Psoas muscle (tissue), 8 donors: ENCODE measurements at places on chromosomes 16 and 17. TPM values are rescaled to one million over a fixed set of nuclear protein-coding genes. Genes with fewer than 3 reads are reported as not detected.

- H3K4me1 ChIP-seq, result no peaks in the 10 kb centered on the region
- H3K27me3 ChIP-seq, result no peaks in the 10 kb centered on the region
- no peak overlapping the region for H3K4me3 ChIP-seq
- H3K36me3 ChIP-seq, result peaks cover 100% of the 10 kb centered on the region
- no peak for DNase-seq
- no peak overlapping the region for H3K27ac ChIP-seq
These were observed 55.0 kb upstream of the ATP2A3 start for GRCh38 chr17:4019275-4019674.

- H3K36me3 ChIP-seq, result no peaks in the 10 kb centered on the region
- no peaks in the 10 kb centered on the region for H3K27me3 ChIP-seq
- no peaks in the 10 kb centered on the region for H3K4me1 ChIP-seq
- DNase-seq, result no peak
These were observed 21.1 kb downstream of the RAB40B start for GRCh38 chr17:82677353-82677925.

The ZFHX3 gene
- total RNA-seq, result 36.9 TPM

- peak overlapping the region; percentile 49 for H3K27ac ChIP-seq
- H3K27me3 ChIP-seq, result no peaks in the 10 kb centered on the region
- no peak for DNase-seq
- peaks cover 31% of the 10 kb centered on the region for H3K36me3 ChIP-seq
- H3K4me1 ChIP-seq, result peaks cover 15% of the 10 kb centered on the region
These were observed 3.2 kb upstream of the PHLPP2 start for GRCh38 chr16:71727551-71728324.

The PRSS21 gene
- total RNA-seq, result not detected

- H3K4me1 ChIP-seq, result no peaks in the 10 kb centered on the region
- no peaks in the 10 kb centered on the region for H3K27me3 ChIP-seq
- H3K36me3 ChIP-seq, result no peaks in the 10 kb centered on the region
- no peak for DNase-seq
- no peak overlapping the region for H3K27ac ChIP-seq
These were observed 132.6 kb downstream of the PITPNC1 start for GRCh38 chr17:67509390-67510287.

- H3K4me3 ChIP-seq, result no peak overlapping the region
- no peaks in the 10 kb centered on the region for H3K36me3 ChIP-seq
- H3K4me1 ChIP-seq, result peaks cover 33% of the 10 kb centered on the region
- peak overlapping the region; percentile 23 for H3K27ac ChIP-seq
These were observed 167.7 kb upstream of the CIBAR2 start for GRCh38 chr16:85279825-85280545.

The PTRH2 gene
- total RNA-seq, result 11.4 TPM

The SGCA gene
- 264 TPM for total RNA-seq

DNA sequence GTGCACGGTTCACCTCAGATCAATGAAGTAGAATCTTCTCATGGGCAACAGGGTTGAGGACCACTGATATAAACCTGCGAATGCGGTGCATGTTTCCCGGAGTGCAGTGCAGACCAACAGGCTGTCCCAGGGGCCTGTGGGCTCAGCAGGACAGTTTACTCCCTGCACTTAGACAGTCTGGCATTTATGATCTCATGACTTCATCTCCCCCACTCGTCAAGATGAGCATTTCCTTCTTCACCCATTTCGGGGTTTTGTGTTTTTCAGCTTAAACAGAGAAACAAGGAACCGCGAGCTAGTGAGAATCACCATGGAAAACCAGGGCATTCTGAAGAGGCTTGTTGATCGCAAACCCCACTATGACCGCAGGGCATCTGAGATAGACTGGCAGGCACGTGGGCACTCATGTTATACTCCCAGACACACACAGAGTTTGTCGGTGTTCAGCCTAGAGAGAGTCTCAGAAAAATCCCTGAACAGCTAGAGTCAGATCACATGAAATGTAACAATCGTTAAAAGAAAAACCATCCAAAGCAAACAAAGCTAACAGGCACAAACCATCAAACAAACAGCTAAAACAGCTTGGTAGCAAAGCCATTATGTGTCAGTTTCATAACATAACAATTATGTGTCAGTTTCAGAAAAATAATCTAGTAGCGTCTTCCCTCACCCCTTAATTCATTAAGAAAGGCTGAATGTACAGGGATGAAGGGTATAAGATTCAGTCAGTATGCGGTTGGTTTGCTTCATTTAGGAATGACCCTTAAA, 2.9 kb downstream of the CFAP97D1 start:
- H3K4me1 ChIP-seq, result peaks cover 4% of the 10 kb centered on the region
- H3K4me3 ChIP-seq, result no peak overlapping the region
- DNase-seq, result no peak
- no peaks in the 10 kb centered on the region for H3K36me3 ChIP-seq

GRCh38 chr17:26962255-26963162, 331.4 kb upstream of the WSB1 start:
- H3K36me3 ChIP-seq, result no peaks in the 10 kb centered on the region
- H3K4me3 ChIP-seq, result no peak overlapping the region
- DNase-seq, result no peak
- no peak overlapping the region for H3K27ac ChIP-seq
- H3K4me1 ChIP-seq, result no peaks in the 10 kb centered on the region

DNA sequence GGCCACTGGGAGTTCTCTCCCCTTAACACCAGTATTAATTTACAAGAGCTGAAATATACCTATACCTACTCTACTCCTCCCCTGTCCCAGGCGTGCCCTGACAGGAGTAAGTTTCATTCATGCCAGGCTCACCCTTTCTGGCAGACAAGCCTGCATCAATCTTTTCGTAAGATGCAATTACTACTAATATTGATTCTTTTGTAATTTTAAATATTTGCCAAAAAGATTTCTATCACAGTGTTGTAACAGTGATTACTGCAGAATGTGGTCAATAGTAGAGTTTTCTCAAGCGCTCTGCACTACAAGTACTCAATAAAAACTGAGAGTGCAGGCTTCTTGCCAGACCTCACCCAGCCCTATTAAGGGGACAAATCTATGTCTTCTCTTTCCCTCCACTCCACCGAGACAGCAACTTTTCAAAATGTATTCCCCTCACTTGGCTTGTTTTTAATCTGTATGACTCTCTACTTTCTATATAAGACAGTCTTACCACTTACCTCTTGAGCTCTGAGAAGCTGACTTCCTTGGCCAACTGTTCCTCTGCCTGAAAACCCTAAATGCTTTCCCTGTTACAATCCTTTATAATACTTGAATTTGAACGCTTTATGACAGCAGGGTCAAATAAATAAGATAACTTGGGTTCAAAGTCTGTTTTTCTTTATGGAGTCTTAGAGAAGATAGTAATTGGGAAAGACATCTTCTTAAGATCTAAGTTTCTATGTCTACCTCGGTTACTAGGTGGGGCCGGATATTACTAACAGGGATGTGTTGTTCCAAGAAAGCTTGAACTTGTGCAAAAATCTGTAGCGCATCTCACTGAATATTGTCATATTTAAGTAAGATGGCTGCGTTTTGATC, at the start of gene TMIGD1:
TSS of gene TMIGD1 (minus strand) at position 555 of the 858 bp plus-strand sequence. CDS start 1,924 bp downstream, outside the sequence.
- no peaks in the 10 kb centered on the region for H3K4me1 ChIP-seq
- no peak for DNase-seq
- H3K4me3 ChIP-seq, result no peak within 1 kb of the TSS
- no peak within 1 kb of the TSS for H3K27ac ChIP-seq
- H3K36me3 ChIP-seq, result no peaks in the 10 kb centered on the region

DNA sequence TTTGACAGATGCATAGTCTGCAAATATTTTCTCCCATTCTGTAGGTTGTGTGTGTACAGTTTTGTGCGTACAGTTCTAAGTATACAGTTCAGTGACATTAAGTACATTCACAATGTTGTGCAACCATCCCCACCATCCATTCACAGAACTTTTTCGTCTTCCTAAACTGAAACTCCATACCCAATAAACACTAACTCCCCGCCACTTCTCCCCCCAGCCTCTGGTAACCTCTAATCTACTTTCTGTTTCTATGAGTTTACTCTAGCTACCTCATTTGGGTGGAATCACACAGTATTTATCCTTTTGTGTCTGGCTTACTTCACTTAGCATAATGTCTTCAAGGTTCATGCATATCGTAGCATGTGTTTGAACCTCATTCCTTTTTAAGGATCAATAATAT, 14.3 kb downstream of the PIK3R5 start:
- H3K27me3 ChIP-seq, result no peaks in the 10 kb centered on the region
- DNase-seq, result no peak
- no peaks in the 10 kb centered on the region for H3K36me3 ChIP-seq
- H3K27ac ChIP-seq, result no peak overlapping the region
- no peaks in the 10 kb centered on the region for H3K4me1 ChIP-seq

DNA sequence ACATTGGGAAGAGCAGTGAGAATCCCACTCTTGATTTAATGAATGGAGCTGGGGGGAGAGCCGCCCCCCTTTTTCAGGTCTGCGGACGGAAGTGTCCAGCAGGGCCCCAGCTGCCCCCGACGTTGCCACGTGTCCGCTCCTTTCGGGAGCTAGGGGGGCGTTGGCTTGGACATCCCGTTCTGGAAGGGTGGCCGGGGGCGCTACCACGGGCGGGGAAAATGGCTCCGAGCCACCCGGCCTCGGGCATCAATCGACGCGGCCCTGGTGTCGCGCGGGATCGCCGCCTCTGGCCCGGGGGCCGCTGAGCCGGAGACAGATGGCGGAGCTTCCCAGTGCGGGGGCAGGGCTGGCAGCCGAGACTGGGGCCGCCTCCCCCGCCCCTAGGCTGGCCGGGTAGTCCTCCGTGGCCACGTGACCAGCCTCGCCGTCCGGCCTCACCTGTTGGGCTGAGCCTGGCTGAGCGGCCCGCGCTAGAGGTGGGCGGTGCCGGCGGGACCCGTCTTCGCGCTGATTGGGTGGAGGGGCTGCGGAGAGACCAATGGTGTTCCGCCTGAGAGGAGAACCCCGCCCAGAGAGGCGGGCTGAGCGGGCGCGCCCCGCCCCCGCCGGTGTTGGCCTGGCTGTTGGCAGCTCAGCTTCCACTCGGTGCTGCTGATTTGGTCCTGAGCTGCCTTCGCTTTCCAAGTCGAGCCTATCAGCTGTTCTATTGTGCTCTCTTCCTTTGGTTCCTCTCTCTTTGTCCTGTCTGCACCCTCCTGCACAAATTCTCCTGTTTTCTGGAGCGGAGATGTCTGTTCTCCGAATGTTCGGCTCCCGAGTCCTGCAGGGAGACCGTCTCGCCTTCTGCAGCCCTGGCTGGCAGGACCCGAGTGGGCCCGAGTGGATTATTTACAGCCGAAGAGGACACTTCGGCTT, 8.3 kb downstream of the HS3ST3B1 start:
- peaks cover 15% of the 10 kb centered on the region for H3K4me1 ChIP-seq
- H3K36me3 ChIP-seq, result no peaks in the 10 kb centered on the region
- H3K27ac ChIP-seq, result peak overlapping the region; percentile 46
- H3K4me3 ChIP-seq, result peak overlapping the region; percentile 63
- peak; percentile 88 for DNase-seq

The CCL4 gene
- total RNA-seq, result 0.50 TPM

DNA sequence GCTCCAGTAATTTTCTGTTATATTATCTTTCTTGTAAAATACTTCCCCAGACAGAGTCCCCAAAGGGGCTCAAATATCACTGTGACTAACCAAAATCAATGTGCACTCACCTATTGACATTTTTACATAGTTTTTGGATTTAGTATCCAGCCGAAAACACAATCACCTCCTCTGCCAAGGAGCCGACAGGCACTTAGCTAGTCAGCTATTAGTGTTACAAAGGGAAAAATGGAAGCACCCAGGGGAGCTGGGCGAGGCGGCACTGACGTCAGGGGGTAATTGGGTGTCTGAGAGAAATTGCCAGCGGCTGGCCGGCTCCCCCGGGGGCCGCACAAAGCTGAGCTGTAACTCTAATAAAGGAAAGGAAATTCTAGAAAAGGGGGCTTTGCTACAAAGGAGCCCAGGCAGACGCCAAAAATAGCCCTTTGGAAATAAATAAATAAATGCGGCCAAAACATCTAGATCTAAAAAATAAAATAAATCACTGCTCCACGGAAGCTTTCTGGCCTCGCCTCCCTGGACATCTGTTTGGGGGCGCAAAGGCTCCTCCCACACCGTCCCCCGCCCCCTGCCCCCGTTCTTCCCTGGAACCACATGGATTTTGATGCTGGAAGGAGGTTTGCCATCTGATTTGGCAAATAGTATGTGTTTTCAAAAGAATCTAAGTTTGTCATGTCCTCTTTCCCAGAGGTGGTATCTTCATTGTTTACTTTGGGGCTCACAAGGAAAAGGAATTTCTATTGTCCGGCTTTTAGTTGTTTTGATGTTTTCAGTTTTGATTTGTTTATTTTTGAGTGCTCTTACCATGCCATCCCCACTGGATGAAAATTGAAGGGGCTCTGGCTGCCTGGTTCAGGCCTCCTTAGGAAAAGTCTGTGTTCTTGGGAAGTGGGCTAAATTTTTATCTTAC, 156.7 kb downstream of the ZNF423 start:
- DNase-seq, result peak; percentile 87
- H3K4me3 ChIP-seq, result peak overlapping the region; percentile 22
- no peak overlapping the region for H3K27ac ChIP-seq
- peaks cover 29% of the 10 kb centered on the region for H3K4me1 ChIP-seq
- H3K27me3 ChIP-seq, result no peaks in the 10 kb centered on the region

DNA sequence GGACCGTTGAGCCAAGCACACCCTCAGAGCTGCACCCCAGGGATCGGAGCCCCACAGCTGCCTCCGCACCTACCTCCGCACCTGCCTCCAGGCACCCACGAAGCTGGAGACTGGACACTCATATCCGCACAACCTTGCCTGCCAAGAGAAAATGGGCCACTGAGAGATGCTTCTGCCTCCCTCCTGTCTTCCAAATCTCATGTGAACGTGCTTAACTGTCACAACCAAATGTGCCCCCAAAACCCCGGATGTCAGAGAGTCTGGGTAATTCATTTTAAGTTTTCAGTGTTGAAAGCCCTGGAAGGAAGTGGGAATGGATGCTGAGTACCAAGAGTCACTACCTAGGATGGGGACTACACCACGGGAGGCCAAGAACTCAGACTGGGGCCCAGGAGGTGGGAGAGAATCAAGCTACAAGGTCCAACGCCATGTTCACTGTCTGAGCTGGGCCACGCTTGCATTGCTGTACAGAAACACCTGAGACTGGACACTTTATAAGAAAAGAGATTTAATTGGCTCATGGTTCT, 49.5 kb upstream of the MEAK7 start:
- H3K4me3 ChIP-seq, result no peak overlapping the region
- no peaks in the 10 kb centered on the region for H3K36me3 ChIP-seq
- no peaks in the 10 kb centered on the region for H3K27me3 ChIP-seq

DNA sequence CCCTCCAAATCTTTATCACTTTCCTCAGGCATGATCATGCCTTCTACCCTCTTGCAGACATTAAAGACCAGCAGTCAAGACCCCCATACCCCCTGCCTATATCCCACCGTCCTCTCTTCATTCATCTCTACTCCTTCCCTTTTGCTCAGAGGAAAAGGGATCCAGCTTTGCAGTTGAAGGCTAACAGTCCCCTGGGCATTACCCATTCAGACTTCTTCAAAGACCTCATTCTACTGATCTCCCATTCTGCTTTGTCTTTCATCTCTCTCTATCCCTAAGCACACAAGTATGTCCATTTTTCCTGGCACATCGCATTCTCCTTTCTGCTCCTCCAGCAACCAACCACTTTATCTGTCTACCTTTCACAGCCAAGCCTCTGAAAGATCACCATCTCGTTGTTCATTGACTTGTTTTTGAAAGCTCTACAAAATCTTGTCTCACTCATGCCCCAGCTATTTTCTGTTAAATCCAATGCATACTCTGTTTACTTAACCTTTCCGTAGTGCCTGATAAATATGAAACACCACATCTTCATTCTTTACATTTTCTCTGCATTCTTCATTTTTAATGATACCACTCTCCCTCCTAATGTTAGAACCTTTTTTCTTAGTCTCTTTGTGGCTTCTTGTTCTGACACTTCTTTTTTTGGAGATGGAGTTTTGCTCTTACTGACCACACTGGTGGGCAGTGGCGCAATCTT, 14.1 kb upstream of the LCMT1 start:
- no peak overlapping the region for H3K27ac ChIP-seq
- no peaks in the 10 kb centered on the region for H3K36me3 ChIP-seq

- H3K36me3 ChIP-seq, result no peaks in the 10 kb centered on the region
- no peak overlapping the region for H3K4me3 ChIP-seq
- peaks cover 23% of the 10 kb centered on the region for H3K4me1 ChIP-seq
These were observed 2.2 kb upstream of the LIMD2 start for GRCh38 chr17:63701868-63702720.

The GGT6 gene
- total RNA-seq, result not detected
